ENCODE measurements at places on chromosomes 6 and 20.

DNA sequence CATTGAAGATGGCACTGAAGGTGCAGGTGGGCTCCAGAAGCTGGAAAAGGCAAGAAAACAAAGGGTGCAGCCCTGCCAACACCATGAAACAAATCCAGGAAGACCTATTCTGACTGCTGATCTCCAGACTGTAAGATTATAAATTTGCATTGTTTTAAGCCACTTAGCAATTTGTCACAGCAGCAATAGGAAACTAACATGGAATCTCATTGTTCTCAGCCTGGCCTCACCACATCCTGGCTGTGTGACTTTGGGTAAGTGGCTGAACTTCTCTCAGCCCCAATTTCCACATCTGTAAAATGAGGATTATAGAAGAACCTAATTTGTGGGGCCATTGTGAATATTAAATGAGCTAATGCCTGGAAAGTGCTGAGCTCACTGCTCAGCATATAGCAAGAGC is 160.4 kb upstream of the MAFB start:
- no peak for DNase-seq

DNA sequence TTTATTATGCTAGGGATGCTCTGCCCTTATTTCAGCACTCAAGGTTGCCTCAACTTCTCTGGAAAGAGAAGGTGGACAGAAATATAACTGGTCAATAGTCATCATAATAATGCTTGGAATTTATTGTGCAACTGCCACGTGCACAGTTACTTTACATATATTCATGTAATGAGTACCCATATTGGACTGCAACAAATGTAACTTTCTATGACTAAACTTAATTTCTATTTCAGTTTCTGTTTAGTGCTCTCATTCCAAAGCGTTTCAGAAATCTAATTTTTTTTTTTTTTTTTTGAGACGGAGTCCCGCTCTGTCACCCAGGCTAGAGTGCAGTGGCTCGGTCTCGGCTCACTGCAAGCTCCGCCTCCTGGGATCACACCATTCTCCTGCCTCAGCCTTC is 28.3 kb upstream of the CD83 start:
- no peak for DNase-seq

DNA sequence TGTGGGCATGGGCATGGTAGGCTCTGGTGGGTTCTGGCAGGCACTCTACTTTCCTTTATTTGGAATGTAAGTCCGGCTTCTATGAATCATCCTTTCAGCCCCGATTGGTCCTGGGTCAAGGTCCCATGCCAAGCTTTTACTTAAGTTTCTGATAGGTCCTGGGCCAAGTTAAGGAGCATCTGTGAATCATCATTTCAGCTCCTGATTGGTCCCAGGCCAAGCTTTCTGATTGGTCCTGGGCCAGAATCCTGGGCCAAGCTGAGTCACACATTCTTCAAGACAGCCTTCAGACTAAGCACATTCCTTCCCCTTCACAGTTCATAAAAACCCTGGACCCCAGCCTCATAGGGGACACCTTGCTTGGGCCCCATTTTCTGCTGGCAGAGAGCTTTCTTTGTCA is 231.0 kb upstream of the EYS start:
- no peak for DNase-seq

GRCh38 chr20:36861875-36862801 is 13.8 kb upstream of the TLDC2 start:
- DNase-seq, result peak; percentile 88

GRCh38 chr6:118981884-118982574 is 47.1 kb upstream of the MCM9 start:
- peak; percentile 26 for DNase-seq

DNA sequence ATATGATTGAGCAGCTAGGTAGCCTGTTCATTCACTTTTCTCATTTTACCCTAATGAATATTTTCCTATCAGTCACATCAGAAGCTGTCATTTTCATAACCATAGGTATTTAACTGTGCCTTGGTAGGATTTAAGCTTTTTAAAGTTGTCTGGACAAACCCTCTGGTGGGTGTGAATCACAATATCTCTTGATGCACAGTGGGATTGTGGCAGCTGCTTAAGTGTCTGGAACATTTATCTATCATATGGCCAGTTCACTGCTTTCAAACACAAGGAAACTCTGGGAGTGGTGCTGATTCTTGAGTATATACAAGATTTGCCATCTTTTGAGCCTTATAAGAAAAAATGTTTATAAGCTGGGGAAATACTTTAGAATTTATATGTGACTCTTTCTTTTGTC is 87.0 kb upstream of the SUPT3H start:
- no peak for DNase-seq

- DNase-seq, result no peak
These were observed 133.4 kb downstream of the RFPL4B start for GRCh38 chr6:112480553-112480952.

GRCh38 chr6:148164645-148165044 is 178.0 kb upstream of the SASH1 start:
- DNase-seq, result no peak
